ENCODE measurements at places on chromosomes 11 and 22. TPM values are rescaled to one million over a fixed set of nuclear protein-coding genes. Genes with fewer than 3 reads are reported as not detected.

The ZNF143 gene
- 22.1 TPM for total RNA-seq

The NCR3LG1 gene
- total RNA-seq, result 9.0 TPM

The TP53I11 gene
- 159 TPM for total RNA-seq

The NXPE1 gene
- not detected for total RNA-seq

The RCOR2 gene
- total RNA-seq, result 2.6 TPM

The DCDC1 gene
- not detected for total RNA-seq

The OR51B4 gene
- not detected for total RNA-seq

The OR52E8 gene
- not detected for total RNA-seq

The TRAPPC4 gene
- total RNA-seq, result 75.3 TPM

The PATE2 gene
- total RNA-seq, result not detected

The MAML2 gene
- 28.0 TPM for total RNA-seq

The SLC17A6 gene
- not detected for total RNA-seq

All from osteocyte (in vitro differentiated cells).